NCI-H1417 treated with DMSO at 0.1 percent for 48 hours (cell line): ENCODE measurements at places on chromosomes 5 and 9.

DNA sequence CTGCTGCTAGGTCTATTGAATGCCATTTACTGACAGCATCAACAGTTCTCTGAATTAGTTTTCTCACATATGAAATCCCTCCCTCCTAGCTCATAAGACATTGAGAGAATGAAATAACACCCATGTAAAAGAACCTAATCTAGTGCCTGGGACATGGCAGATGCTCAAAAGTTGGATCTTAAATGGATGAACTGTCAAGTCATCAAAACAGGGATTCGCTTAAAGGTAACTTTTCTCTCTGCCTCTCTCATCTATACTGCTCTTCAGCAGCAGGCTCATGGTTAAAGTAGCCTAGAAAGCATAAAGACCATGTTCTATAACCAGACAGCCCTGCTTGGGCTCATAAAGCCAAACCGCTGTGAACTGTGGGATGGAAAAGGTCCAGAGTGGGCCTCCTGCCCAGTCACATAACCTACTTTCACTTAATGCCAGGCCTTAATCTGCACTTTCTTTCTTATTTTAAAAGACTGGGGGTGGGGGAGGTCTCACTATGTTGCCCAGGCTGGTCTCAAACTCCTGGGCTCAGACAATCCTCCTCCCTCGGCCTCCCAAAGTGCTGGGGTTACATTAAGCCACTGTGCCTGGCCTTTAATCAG lies 3.7 kb downstream of the TMEM245 start:
- DNase-seq: no peak

- DNase-seq: no peak
Observed at GRCh38 chr9:16115994-16116393, 563.2 kb downstream of the CCDC171 start.

DNA sequence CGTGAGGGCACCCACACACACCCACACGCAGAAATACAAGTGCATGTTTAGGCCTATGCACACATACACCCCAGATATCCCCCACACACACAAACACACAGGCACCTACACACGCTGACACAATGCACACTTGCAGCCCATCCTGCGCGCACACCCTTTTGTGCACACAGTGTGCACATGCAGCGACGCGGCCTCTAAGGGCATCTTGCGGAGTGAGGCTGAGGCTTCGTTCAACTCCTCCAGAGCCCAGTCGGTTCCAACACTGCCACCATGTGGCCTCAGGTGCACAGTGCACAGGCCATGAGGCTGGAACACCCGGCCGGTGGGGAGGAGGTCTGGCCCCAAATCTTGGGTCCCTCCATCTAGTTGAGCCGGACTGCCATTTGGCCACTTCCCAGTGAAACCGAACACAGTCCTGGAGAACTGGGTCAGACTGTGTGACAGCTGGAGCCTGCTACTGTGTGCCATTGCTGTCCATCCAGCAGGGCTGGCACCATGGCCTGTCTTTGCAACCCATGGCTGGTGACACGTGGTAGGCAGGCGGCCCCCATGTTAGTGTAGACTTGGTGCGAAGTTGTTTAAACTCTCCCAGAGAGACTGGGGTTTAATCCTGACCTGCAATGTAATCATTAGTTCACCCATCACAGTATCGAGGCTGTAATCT lies 97.7 kb upstream of the MVB12B start:
- no peak for DNase-seq

GRCh38 chr5:156402387-156402921 lies 75.5 kb downstream of the SGCD start:
- DNase-seq: no peak

GRCh38 chr9:137178201-137178938 lies 6.5 kb upstream of the TMEM210 start:
- DNase-seq: no peak

DNA sequence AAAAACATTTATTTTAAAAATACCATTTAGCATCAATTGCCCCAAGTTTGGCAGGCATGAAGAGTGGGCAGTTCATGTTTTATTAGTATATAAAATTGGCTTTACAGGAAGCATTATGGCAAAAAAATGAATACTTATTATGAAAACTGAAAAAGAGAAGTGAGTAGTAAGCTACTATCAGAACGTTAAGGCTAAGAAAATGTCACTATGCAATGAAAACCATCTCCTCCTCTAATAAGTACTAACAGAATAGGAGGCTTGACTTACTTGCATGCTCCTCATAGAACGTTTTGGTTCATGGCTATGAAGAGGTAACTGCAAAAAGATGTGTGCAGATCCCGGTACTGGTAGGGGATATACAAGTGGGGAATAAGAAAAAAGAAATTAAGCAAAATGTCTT lies 23.6 kb downstream of the TICAM2 start:
- no peak for DNase-seq

DNA sequence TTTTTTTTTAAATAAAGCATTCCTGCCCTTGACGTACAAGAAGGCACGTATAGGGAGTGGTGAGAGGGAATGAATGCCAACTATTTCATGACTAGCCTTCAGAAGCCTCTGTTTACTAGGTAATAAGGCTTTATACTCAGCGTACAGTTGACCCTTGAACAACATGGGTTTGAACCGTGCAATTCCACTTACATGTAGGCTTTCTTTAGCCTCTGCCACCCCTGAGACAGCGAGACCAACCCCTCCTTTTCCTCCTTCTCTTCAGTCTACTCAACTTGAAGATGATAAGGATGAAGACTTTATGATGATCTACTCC lies 22.5 kb downstream of the CDC42SE2 start:
- no peak for DNase-seq

- no peak for DNase-seq
Observed at GRCh38 chr5:42057254-42057690, 132.2 kb downstream of the FBXO4 start.

DNA sequence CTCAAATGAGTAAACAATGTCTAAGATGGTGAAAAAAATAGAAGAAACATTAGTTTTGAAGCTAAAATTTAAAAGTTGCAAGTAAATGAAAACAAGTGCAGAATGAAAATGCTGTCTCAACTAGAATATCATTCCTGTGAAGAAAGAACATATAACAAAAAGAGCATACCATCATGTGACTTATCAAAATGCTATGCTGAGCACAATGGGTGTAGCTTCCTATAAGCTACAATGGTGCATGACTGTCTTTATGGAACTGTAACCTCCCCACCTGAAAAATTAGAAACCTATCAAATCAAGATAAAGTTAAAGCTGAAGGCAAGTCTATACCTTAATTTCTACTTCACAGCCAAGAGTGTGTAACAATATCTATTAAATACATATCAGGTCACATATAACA lies 192.0 kb downstream of the AP3B1 start:
- DNase-seq: no peak
